Lower leg skin (tissue), 4 donors: ENCODE measurements at places on chromosomes 5 and 9. TPM values are rescaled to one million over a fixed set of nuclear protein-coding genes. Genes with fewer than 3 reads are reported as not detected.
A peak's percentile ranks its signal among the peaks of the same experiment; 100 is the strongest.

GRCh38 chr5:140205216-140205615 lies 30.2 kb downstream of the CYSTM1 start:
- no peak for DNase-seq

GRCh38 chr5:88824141-88824540 lies 58.8 kb downstream of the MEF2C start:
- no peak for DNase-seq

GRCh38 chr5:59275510-59276324 lies 617.8 kb downstream of the PDE4D start:
- no peak for DNase-seq

- DNase-seq: no peak
Observed at GRCh38 chr9:86246752-86247161, 12.7 kb downstream of the C9orf153 start.

DNA sequence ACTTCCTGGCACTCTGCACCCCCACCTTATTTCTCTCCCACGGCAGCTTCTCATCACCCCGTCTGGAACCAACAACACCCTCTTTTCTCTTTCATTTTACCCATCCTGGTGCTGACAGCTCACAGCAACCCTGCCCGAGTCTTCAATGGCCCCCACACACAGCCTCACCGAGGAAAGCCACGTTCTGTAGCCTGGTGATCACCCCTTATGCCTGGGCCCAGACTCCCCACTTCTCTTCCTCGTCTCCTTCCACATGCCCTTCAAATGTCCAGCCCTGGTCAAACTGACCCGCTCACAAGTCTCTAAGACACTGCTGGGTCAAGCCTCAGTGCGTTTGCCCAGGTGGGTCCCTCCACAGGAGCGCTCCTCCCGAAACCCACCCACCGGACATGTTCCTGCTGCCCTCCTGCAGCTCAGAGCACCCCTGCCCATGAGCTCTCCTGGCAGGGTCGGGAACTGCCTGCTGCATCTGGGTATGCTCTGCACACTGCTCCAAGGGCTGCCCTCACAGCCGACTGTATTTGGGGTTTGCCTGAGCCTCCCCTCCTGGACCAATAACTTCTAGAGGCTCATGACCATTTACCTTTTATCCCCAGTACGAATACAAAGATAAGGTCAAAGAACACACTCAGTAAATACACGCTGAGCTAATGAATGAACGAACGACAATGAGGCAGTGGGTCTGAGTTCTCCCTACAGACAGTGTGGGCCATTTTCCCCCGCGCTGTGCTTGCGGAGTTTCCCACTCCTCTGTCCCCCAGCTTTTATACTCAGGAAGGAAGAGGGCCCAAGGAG lies 154.7 kb upstream of the PHYKPL start:
- DNase-seq: peak; percentile 78

- DNase-seq: no peak
Observed at GRCh38 chr9:110128664-110129329, 79.2 kb downstream of the C9orf152 start.

GRCh38 chr5:78666041-78666444 lies 17.5 kb upstream of the LHFPL2 start:
- DNase-seq: no peak

DNA sequence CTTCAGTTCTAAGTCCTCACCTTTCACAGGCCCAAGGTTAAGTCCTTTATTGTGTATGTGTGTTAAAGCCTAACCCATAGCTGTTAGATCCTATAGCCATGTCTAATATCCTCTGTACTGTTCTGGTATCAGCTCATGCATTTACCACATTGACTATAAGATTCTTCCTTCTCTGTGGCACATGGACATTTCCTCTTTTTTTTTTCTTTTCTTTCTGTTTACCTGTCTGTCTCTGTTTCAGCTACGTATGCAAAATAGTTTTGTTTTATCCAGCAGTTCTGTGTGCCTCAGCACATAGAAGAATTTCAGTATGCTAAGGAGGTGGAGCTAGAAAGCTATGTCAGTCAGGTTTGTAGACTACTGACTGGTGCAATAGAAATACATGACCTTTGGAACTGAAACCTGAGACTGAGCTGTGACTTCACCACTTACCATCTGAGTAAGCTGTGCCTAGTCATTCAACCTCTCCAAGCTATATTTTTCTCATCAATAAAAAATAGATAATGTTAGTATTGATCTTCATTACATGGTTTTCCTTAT lies 155.6 kb upstream of the VLDLR start:
- DNase-seq: no peak

DNA sequence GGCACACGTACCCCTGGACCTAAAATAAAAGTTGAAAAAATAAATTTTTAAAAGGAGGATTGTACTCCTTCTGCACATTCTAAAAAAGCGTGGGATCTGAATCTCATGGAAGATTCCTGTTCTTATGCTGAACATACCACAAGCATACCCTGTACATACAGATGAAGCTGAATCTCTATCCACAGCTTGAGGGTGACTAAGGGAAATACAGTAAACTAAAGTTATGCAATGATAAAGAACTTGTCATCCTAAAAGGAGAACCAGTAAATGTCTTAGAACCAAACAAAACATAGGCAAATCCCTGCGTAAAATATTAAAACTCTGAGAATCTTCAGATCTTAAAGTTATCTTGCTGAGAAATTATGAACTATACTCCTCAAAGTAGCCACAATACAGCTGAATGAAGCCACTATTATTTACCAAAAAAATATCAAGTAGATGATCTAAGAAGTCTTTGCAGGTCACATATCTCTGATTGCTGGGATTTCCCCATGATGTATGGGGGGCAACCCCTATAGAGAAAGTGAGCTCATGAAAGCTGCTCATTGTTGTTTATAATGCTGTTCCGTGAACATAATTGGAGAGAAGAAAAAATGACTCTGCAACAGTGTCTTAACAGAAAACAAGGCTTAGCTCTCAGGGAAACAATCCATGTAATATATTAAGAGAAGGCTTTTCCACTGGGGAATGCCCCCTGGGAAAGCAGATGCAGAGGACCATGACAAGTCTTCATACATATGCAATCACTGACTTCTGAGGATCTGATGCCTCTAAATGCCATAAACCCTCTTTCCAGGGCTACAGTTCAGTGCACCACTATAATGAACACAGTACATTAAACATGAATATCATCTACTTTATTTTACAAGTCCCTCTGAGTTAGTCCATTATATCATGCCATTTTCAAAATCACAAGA lies 210.1 kb downstream of the EPB41L4A start:
- no peak for DNase-seq

GRCh38 chr9:28624771-28625170 lies 1051.5 kb upstream of the C9orf72 start:
- no peak for DNase-seq

DNA sequence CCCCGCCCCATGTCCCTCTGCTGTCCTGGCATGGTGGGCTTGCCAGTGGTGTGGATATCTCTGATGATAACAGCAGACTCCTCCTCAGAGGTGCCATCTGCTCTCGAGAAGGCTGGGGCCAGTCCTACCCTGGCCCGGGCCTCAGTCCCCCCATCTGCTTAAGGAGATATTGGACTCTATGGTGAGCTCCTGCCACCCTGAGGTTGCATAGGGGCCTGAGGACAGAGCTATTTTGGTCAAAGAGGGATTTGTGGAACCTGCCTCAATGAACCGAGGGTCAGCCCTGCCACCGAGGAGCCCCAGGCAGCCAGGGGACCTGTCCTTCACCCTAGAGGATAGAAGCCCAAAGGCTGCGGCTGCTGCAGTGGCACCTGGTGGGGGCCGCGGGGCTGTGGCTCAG lies 32.6 kb downstream of the NTNG2 start:
- DNase-seq: no peak

- no peak for DNase-seq
Observed at GRCh38 chr5:94157704-94158539, 416.5 kb upstream of the POU5F2 start.

- DNase-seq: no peak
Observed at GRCh38 chr5:76608833-76609232, 14.4 kb downstream of the F2RL2 start.

- no peak for DNase-seq
Observed at GRCh38 chr9:121273064-121273775, 5.3 kb downstream of the GSN start.

DNA sequence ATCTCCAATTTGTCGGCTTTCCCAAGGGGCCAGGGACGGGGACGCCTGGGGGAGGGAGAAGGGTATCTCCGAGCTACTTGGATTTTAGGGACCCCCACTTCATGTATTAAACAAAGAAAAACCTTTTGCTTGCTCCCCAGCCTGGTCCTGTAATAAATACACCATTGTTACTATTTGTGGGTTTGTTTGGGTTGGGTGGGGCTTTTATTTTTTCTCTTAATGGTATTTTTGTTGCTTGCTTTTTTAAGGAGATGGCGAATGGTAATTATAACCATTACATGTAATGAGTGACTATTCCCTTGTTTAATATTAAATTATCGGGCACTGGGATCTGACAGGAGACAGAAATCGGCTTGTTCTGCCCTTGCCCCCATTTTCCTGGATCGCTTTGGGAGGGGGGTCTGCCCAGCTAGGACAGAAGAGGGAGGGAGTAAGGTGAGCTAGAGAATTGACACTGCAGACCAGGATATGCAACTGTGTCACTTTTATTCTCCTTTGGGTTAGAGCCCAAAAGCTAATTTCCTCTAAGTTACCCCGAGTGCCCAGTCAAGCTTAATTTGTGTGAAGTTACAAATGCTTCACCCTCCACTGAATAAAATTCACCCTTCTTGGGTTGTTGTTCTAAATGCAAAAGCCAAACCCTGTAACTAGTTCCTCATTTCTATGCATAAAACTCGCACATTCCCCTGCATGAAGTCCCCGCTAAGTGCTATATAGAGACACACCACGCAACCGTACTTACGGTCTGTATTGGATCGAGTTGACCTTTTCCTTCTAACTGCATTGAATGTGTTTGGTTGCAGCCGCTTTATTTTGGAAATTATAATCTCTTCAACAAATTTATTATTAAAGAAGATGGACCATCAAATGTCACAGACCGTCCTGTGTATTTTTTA lies 1.6 kb upstream of the ZNF608 start:
- no peak for DNase-seq

DNA sequence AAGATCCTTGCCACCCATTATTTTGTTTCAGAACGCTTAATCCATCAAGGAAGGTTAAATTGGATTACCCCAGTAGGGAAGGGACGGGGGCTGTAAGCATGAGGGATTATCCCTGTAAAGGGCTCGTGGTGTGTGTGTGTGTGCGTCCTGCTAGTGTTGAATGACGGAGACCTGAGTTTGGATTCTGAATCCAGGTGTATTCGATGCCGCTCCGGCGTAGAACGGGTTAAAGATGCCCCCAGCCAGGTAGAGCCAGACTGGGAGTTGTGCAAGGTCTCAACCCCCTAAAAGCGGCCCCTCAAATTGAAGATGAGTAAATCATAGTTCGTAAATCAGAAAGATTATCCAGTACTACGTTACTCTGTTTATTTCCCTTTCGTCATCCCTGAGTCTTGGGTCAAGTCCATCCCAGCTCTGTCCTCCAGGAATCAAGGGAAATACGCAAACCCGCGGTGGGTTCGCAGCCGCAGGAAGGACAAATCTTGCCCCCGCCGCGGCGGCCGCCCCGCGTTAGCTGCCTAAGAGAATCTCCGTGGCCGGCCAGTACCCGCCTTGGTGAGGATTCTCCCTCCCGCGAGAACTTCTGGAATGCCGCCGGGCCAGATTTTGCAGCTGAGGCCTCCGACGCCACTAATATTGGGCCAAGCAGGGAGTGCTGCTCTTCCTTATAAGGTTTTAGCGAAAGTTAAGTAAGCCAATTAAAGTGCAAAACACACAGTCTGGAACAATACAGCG lies 586 bp upstream of the MTAP start:
- peak; percentile 73 for DNase-seq

DNA sequence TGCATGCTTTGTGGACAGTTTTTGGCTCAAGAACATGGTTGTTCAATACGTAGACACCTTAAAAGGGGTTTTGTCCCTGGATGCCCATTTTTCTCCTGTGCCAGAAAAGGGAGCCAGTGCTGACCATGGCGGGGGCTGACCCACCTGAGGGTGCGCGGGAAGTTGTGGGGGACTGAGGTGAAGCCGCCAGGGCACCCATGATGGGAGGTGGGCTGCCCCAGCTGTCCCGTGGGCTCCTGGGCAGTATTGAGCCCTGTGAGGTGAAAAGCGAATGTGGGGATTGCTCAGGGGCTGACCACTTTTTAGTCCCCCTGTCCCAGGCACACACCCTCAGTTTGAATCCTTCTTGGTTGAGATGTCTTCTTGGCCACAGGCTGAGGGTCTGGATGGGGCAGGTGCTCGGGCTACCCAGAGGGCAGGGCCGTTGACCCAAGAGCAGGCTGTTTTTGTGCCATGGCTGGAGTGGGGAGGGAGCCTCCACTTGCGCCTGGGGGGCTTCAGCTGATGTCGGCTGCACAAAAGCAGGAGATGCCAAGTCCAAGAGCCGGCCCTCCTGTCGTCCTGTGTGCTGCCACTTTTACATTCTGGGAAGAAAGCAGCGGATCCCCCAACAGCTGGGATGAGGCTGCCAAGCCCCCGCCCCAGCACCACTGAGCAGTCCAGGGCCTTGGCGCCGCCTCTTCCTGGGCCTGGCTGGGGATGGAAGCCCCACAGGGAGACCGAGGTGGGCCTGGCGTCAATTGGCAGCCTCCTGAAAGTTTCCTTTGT lies 120.1 kb downstream of the WNK2 start:
- peak; percentile 78 for DNase-seq

DNA sequence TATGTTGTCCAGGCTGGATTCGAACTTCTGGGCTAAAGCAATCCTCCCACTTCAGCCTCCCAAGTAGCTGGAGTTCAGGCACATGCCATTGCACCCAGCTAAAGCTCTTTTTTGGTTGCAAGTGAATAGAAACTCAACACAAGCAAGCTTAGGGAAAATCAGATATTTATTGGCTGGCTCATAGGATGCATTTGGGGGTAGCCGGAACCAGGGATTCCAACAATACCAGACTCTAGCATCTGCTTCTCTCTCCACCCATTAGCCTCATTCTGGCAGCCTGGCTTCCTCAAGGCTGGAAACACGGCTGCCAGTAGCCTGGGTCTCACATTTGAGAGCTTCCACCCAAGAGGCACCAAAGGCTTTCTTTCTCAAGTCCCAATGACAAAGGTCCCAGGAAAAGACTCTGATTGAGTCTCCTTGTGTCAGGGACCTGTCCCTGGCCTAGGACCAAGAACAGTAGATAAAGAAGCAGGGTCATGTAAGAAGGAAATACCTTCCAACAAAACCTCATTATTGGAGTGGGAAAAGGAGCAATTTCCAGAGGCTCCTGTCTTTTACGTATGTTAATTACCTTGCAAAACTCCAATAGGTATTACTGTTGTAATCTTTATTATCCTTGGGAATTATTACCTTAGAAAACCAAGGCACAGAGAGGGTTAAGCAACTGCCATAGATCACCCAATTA lies 23.0 kb upstream of the B4GALT1 start:
- no peak for DNase-seq

The TAL2 gene
- total RNA-seq: not detected

The HTR4 gene
- total RNA-seq: 1.0 TPM

The SPATA31A3 gene
- total RNA-seq: not detected

The EXD3 gene
- total RNA-seq: 25.7 TPM

The ATOX1 gene
- 110 TPM for total RNA-seq

The GABRG2 gene
- not detected for total RNA-seq

The EDIL3 gene
- 18.8 TPM for total RNA-seq
